Mesenchymal stem cell (in vitro differentiated cells and primary cell): ENCODE measurements at places on chromosomes 1 and 21.
A peak's percentile ranks its signal among the peaks of the same experiment; 100 is the strongest.

GRCh38 chr1:242747233-242747632, 222.7 kb upstream of the PLD5 start:
- no peak for DNase-seq

GRCh38 chr1:166089804-166090203, 77.0 kb downstream of the FAM78B start:
- no peak for DNase-seq

DNA sequence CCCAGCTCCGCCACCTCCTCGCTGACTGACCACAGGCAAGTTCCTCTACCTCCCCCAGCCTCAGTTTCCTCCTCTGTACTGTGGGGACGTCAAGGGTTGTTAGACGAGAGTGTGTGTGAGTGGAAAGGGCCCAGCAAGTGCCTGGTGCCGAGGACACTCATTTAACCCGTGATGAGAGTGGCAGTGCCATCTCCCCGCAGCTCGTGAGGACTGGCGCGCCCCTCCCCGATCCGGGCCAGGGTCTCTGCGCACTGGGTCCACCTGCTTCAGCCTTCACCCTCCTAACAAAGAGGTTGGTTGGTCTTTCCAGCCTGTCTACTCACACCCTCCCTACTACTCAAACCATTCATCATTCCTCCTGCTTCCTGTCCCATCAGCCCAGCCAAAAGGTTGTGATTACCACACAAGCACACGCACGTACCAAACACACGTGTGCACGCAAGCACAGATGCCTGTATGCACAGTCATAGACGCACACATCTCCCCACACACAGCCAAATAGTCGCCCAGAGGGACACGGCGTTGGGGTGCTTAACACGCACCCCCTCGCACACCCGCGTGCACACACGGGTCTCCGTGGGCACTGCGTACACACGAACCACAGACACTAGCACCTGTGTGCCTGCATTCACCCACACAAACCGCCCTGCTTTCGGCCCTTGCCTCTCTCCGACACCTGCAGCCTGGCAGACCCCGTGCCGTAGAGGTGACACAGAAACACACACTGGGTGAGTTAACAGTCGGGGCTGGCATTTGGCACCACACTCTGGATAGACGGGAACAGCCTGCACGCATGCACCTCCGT, 39.3 kb downstream of the TAS1R2 start:
- DNase-seq, result no peak

DNA sequence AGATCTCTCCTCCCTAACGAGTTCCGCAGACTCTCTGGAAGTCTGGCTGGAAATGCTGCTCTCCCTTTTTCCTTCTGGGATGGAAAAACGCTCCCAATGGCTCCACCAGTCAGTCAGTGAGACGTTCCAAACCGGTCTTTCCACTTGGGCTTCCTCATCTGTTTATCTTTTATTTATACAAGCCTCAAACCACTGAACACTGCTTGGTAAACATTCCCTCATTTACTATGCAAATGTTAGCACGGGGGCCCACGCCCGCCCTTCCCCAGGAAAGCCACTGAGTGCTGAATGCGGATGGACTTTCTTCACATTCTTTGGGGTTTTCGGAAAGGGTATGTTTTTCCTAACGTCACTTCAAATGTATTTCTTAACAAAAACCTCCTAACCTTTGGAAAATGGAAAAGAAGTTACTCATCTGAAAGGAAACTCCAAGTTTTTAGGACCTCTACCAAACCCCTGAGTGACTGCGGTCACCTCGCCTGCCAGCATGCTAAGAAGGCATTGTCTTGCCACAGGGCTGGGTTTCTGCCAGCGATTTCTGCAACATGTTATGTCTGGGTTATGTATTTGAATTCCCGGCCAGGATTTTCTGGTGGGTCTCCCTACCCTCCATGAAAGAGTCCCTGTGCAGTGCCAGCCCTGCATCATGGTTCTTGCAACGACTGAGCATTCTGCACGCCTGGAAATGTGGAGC, 14.0 kb upstream of the UMODL1 start:
- peak; percentile 98 for DNase-seq

- DNase-seq, result no peak
Observed at GRCh38 chr1:69491416-69491815, 76.3 kb upstream of the LRRC7 start.

GRCh38 chr21:26595971-26596370, 22.9 kb upstream of the CYYR1 start:
- no peak for DNase-seq

GRCh38 chr1:27873671-27874384, 1.5 kb downstream of the THEMIS2 start:
- DNase-seq, result no peak

GRCh38 chr1:19534281-19534680, 48.9 kb upstream of the CAPZB start:
- no peak for DNase-seq

DNA sequence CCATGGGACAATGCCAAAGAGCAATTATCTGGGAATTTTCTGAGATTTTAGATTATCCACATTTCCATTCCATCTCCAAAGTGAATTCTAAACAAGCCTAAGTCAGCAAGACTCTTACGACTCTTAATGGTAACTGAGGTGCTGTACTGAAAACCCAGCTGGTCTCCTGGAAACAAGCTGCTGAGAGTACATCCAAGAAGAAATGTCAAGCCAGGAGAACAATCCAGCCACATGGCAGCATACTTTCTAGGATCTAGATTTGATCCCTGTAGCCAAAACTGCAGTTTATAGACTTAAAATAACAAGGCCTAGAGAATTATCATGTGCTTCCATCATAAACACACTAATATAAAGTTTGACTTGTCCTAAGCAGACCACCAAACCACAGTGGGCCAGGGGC, 45.8 kb downstream of the KCNH1 start:
- no peak for DNase-seq

- no peak for DNase-seq
Observed at GRCh38 chr1:198337886-198338285, 181.1 kb downstream of the NEK7 start.

DNA sequence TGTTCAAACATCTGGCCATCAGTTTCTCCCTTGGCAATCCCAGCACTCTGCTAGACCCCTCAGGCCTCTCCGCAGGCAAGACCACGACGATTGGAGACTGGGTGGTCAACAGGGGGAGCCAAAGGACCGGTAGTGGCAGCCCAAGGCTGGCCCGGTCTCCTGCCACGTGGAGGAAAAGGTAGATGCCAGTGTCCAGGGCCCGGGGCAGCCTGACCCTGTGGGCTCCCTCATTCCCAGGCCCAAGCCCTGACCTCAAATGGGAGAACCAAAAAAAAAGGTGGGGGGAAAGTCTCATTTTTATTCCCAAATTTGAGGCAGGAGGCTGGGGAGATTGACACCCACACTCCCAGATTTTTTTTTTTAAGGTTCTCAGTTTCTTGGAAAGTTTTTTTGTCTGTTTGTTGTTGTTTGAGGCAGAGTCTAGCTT, 24.8 kb downstream of the S100A6 start:
- peak; percentile 79 for DNase-seq

DNA sequence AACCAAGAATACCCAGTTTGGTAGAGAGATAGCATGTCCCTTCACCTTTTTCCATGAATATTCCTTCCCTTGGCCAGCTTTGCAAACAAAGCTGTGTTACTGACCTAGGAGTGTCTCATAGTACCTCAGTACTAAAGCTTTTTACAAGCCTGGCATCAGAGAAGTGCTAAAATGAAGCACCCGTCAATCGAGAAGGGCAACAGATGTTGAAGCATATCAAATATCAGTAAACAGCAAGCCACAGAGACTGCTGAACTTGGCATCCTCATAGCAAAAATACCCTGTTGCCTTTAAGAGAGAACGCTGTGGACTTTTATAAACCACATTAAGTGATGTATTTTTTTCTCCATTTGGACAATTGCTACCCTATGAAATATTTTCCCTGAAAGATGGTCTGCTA, 128.6 kb upstream of the HOOK1 start:
- no peak for DNase-seq

GRCh38 chr1:3636080-3636479, 11.3 kb downstream of the TPRG1L start:
- DNase-seq, result no peak

DNA sequence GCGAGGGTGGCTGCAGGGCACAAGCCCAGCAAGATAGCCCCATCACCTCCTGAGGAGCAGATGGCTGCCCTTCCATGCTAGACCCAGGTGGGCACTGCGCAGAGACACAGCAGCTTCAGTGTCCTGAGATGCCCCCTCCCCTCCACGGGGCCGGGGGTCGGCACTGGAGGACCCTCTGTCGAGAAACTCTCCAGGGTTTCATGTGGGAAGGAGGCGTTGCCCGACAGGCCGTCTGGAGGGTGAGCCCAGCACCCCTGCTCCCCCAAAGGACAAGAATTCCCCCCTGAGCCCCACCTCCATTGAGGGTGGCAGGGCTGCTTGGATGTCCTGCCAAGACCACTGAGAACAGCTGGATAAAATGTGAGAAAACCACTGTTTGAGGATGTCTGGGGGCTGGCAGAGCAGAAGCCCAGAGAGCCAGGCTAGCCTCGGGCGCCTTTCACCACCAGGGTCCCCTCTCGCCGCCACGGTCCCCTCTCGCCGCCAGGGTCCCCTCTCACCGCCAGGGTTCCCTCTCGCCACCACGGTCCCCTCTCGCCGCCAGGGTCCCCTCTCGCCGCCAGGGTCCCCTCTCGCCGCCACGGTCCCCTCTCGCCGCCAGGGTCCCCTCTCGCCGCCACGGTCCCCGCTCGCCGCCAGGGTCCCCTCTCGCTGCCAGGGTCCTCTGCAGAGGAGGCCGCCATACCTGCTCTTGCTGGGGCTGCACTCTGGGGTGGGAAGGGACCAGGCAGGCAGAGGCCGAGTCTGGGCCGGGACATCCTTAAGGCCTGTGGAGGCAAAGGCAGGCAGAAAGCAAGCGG, 44.2 kb downstream of the SLC19A1 start:
- DNase-seq, result no peak

- no peak for DNase-seq
Observed at GRCh38 chr1:230818367-230818766, 50.0 kb downstream of the C1orf198 start.

DNA sequence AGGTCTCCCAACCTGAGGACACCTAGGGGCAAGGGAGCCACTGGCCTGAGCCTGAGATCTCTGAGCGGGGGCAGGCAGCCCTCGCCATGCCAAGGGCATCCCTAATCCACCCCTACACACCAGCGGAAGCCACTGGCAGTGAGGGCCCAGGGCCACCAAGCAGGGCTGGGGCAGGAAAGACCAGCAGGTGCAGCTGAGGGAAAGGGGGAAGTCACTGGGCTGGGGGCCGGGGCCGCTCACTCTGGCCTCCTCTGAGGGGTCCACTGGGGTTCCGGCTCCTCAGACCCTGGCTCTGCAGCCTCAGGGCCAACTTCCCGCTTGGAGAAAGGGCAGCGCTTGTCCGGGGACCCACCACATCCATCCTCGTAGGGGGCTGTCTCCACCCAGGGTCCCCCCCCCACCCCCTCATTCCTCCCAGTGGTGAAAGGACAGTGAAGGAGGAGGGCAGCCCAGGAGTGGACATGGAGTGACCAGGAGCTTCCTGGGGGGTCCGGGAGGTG, 42.5 kb upstream of the ACTRT2 start:
- no peak for DNase-seq

- peak; percentile 60 for DNase-seq
Observed at GRCh38 chr1:29698033-29698432, 461.7 kb downstream of the PTPRU start.

- peak; percentile 98 for DNase-seq
Observed at GRCh38 chr1:235943581-235944114, 76.9 kb upstream of the LYST start.

- DNase-seq, result peak; percentile 79
Observed at GRCh38 chr1:11681071-11681771, at the start of gene MAD2L2. TSS of gene MAD2L2 (minus strand) at chr1:11681148. CDS start at chr1:11680601, 547 bp downstream.

GRCh38 chr1:229030630-229031029, 240.3 kb upstream of the RAB4A start:
- DNase-seq, result no peak

DNA sequence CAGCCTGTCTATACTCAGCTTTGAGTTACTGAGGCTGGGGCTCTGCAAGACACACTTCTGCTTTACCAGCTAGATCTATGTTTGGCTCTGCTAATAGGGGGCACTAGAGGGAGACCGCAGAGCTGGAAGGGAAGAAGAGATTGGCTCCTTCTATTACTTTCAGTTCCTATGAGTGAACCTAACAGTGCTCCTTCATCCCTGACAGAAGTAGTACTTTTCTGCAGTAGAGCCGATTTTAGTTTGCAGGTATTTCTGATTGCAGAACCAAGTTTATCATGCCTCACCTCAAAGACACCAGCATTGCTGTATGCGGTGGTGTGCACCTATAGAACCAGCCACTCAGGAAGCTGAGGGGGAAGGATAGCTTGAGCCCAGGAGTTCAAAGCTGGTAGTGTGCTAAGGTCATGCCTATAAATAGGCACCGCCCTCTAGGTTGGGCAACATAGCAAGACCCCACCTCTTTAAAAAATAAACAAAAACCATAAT, 5.7 kb upstream of the ZDHHC18 start:
- no peak for DNase-seq

DNA sequence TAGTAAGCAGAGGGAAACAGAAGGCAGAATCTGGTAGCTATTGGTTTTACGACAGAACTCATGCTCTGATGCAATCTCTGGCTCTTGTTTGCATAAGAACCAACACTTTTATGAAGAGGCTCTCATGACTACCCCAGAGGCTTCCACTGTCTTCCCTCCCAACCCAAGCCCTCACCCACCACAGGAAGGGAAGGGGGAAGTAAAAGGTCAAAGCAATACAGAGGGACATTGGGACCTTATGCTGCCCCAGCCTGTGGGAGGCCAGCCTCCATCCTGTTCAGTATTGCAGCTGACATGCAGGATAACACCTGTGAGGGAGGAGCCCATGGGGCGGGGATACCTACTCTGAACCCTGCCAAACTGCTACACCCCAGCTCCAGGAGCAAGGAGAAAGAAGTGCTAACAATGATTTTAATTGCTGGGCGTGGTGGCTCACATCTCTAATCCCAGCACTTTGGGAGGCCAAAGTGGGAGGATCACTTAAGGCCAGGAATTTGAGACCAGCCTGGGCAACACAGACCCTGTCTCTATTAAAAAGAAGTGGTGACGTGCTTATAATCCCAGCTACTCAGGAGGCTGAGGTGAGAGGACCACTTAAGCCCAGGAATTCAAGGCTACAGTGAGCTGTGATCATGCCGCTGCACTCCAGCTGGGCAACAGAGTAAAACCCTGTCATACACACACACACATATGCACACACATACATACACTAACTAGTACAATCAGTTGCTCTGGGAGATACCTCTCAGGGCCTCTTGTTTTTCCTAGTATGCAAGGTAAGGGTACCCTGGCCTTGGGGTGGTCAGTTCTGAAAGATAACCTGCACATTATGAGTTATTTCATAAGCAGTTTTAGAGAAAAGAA, 9.5 kb downstream of the MR1 start:
- DNase-seq, result peak; percentile 47

- DNase-seq, result peak; percentile 57
Observed at GRCh38 chr1:228393268-228393701, 13.3 kb downstream of the TRIM11 start.

DNA sequence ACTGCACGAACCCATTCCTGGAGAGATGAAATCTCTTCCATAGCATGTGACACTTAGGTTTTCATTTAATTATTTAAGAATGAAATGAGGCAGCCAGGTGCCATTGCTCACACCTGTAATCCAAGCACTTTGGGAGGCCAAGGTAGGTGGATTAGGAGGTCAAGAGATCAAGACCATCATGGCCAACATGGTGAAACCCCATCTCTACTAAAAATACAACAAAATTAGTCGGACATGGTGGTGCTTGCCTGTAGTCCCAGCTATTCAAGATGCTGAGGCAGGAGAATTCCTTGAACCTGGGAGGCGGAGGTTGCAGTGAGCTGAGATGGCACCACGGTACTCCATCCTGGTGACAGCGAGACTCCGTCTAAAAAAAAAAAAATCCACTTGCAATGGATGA, 17.8 kb downstream of the L1TD1 start:
- DNase-seq, result no peak

- peak; percentile 34 for DNase-seq
Observed at GRCh38 chr1:78176448-78176847, 130.7 kb downstream of the GIPC2 start.

GRCh38 chr1:53038566-53038965, 23.4 kb upstream of the PODN start:
- no peak for DNase-seq
